ENCODE measurements at places on chromosomes 13 and 19.
A peak's percentile ranks its signal among the peaks of the same experiment; 100 is the strongest.

GRCh38 chr19:18298601-18299000, 17.2 kb upstream of the JUND start:
- 0 out of 3 replicates have a peak, but pooled peaks have one; percentile 16 for ATAC-seq

DNA sequence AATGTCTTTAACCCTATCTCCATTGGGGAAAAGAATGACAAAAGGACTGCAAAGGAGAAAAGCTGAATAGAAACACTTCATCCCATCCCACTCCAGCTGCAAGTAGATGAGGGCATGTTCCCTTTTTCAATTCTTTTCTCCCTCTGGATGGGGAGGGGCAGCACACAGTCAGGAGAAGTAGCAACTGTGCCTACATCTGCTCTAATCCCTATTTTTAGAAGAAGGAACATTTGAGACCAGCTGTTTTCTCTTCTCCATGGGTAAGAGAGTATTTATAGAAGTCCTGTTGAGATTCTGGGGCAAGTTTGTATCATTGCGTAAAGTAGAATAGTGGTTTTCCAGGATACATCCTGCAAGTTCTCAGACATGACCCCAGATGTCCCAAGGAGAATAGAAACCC, 9.3 kb upstream of the GTF3A start:
- ATAC-seq = no peak

DNA sequence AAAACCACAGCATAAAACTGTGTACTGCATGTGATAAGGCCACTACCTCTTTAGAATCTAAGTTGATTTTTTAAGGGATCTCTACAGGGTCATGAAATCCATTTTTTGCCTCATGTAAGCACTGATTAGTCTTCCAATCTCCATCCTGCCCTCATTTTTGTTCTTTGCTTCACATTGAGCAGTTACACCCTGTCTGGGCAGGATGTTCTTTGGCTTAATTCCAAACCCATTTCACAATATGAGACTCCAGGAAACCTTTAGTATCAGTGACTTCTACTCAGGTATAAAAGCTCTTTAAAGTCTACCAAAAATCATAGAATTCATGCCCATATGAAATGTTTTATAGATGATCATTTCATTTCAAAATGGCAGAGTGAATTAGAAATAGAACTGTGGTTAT, 592.6 kb downstream of the TBC1D4 start:
- ATAC-seq = no peak

- no peak for ATAC-seq
Measured at GRCh38 chr13:95444006-95444730, 108.4 kb upstream of the CLDN10 start.

DNA sequence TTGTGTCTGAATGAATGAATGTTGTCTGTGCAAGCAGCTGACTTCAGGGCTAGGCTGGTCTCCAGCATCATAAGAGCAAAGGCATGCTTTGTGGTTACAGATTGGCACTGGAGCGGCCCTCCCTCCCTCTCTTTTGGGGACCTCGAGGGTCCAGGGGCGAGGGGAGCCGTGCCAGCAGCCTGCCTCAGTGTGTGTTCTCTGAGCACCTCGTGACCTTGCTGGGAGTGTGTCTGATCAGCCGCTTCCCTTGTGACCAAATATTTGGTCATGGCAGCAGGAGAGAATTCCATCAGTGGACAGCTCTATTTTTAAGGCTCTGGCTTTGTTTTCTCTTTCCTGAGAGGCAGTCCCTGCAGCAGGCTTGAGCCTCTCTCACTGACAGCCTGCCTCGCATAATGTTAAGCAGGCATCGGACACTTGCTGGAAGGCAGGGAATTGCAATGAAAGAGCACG, 329.7 kb downstream of the UQCRFS1 start:
- no peak for ATAC-seq

- peak; percentile 37 for ATAC-seq
Measured at GRCh38 chr19:53991224-53992113, at the start of gene CACNG6. TSS of gene CACNG6 (plus strand) at chr19:53991637. CDS start at chr19:53992878, 1,241 bp downstream.

- peak; percentile 95 for ATAC-seq
Measured at GRCh38 chr19:932648-933552, 7.1 kb downstream of the ARID3A start.

All from SK-N-SH treated with all-trans-retinoic acid at 6 μM for 48 hours (cell line).